NCI-H446 treated with DMSO at 0.1 percent for 48 hours (cell line): ENCODE measurements at places on chromosomes 3 and 15.

- no peak for DNase-seq
These were observed 73.5 kb downstream of the DAPK2 start for GRCh38 chr15:63972801-63973200.

DNA sequence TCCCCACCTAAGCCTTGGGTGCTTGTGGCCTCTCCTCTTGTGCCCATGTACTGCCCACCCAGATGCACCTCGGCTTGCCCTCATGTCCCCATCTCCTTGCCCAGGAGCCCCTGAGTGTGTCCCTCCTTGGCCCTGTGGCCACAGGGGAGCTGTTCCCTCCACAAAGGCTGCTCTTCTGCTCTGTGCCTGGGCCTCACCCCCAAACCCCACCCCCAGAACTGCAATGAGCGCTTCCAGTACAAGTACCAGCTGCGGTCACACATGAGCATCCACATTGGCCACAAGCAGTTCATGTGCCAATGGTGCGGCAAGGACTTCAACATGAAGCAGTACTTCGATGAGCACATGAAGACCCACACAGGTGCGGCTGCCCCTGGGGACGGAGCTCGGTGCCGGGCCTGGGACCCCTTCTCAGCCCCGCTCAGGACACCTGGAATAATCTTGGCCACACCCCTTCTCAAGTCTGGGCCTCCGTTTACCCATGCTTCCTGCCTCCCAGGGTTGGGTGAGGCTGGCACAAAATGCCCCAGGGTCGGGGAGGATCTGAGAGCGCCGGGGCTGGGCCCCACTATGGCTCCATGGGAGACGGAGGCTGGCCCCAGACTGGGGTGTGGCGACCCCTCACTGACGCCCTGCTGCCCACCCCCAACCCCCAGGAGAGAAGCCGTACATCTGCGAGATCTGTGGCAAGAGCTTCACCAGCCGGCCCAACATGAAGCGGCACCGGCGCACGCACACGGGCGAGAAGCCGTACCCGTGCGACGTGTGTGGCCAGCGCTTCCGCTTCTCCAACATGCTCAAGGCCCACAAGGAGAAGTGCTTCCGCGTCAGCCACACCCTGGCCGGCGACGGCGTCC is 10.3 kb downstream of the ZBTB47 start:
- no peak for DNase-seq

- no peak for DNase-seq
These were observed 221.9 kb upstream of the LYSMD4 start for GRCh38 chr15:99955181-99955525.

- DNase-seq: peak; percentile 84
These were observed 8.1 kb downstream of the PXYLP1 start for GRCh38 chr3:141239511-141240281.

DNA sequence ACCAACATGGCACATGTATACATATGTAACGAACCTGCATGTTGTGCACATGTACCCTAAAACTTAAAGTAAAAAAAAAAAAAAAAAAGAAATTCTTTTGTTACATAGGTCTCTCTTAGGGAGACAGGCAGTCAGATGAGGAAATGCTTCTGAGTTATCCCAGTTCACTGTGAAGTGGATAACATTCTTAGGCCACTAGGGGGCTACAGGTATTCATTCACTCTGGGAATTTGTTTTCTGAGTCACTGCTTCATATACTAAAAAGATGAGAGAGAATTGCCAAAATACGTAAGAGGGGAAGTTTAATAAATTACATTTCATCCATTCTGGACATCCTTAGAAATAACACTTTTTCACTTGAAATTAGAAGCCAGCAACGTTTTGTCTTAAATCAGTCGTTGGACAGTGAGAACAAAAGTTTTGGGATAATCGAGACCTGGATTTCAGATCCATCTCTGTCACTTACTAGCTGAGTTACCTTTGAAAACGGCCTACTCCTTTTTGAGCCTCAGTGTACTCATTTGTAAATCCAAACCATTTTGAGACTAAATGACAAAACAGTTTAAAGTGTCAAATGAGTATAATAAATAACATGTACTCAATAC is 738.4 kb upstream of the ALCAM start:
- DNase-seq: peak; percentile 52

GRCh38 chr15:71366926-71367325 is 251.7 kb downstream of the THSD4 start:
- no peak for DNase-seq

DNA sequence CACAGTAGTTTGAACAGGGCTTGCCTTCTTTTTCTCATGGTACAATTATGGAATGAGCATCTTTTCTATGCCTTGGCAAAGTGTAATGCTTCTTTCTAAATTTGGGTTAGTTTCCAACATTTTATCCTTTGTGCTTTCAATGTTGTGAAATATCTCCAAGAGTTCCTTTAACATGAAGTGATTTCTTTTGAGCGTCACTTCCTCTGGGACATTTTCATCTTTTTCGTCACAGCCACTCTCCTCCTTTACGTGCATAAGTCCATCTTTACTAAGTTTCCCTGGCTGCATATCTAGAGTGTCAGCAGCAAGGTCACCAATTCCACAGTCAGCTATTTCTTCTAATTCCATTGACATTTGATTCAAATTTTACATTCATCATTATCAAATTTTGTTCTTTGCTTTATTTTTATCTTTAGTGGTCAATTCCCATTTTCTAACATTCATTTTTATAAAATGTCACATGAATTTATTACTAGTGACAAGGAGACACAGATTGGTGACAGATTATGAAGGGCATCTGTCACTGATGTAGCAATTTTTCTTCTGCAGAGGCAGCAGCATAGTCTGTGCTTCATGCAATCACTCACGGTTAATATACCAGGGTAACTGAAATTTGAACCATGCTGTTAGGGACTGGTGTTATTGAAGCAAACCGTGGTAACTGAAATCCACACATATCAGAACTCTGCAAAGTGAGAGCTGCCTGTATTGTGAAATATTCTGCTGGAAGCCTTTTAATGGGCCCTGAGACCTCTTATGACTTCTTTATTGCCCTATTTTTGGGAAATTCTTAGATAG is 126.5 kb upstream of the THBS1 start:
- no peak for DNase-seq

DNA sequence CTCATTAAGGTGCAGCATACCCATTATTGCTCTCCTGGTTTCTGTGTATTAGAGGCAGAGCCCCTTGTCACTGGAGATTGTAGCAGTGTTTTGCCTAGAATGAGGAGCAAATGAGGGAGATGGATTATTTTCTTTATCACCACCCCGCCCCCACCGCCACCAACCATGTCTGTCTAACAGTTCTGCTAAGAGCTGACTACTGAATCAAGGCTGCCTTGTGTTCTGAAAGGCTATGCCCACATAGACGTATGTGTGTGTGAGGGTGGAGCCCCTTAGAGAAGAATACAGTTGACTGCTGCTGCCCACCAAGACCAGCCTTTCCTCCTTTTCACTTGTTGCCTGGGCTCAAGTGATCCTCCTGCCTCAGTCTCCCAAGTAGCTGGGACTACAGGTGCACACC is 47.4 kb downstream of the RAD54L2 start:
- no peak for DNase-seq

GRCh38 chr3:129027544-129027880 is 26.4 kb downstream of the EFCC1 start:
- DNase-seq: no peak

DNA sequence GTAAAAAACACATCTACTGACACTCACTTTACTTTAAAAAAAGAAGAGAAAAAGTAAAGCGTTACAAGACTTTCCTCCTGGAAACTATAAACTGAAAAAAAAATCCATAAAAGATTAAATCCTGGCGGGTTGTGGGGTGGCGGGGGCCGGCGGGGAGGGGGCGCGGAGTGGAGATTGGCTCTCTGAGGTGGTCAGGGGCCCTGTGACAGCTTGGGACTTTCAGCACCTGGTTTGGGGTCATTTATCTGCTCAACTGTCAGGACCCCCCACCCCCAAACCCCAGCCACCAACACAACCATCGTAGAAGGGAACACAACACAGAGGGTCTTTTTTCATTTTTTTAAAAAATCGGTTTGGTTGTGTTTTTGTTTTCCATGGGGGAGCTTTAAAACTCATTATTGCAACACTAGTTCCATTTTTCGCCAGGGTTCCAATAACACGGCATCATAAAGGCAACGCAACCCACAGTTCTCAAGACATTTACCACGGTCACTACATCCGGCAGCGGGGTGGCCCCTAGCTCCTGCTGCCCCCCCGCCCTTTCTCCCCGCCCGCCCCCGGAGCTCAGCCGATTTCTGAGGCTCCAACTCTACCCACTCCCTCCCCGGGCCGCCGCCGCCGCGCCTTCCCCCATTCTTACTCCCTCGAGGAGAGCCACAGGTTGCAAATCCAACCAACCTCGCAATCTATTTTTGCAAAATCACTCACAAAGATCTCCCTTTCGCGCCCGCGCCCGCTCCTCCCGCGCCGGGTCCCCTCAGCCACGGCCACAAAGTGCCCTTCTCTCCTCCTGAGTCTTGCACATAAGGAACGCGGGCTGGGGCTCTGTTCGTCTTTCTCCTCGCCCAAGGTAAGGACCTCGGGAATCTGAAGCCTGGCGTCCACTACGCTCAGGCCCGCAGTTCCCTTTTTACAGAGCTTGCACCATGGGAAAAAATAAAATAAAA is 1.8 kb downstream of the BCL6 start:
- no peak for DNase-seq

- no peak for DNase-seq
These were observed 24.6 kb upstream of the MCCC1 start for GRCh38 chr3:183123891-183124290.

DNA sequence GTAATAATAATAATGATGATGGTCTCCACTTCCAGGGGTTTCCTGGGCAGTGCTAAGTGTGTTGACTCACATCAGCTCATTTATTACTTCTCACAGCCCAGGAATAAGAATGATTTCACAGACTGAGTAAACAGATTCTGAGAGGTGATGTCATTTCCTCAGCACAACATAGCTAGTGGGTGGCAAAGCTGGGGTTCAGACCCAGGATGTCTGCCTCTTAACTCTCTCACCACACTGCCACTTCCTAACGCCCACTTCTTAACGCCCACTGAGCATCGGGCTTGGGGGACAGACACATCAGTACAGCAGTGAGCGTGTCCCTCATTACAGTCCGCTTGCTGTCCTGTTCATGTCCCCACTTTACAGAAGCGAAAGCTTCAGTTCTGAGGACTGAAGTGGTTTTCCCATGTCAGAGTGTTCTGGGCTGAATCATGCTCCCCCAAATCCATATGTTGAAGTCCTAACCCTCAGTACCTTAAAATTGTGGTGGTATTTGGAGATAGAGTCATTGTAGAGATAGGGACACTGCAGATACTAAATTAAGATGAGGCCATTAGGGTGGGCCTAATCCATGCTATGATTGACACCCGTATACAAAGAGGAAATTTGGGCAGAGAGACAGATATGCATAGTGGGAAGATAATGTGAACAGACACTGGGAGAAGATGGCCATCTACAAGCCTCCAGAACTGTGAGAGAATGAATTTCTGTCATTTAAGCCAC is 68.0 kb downstream of the ATP2B2 start:
- no peak for DNase-seq

- DNase-seq: no peak
These were observed 534 bp upstream of the UBE2E1 start for GRCh38 chr3:23805210-23805632.

DNA sequence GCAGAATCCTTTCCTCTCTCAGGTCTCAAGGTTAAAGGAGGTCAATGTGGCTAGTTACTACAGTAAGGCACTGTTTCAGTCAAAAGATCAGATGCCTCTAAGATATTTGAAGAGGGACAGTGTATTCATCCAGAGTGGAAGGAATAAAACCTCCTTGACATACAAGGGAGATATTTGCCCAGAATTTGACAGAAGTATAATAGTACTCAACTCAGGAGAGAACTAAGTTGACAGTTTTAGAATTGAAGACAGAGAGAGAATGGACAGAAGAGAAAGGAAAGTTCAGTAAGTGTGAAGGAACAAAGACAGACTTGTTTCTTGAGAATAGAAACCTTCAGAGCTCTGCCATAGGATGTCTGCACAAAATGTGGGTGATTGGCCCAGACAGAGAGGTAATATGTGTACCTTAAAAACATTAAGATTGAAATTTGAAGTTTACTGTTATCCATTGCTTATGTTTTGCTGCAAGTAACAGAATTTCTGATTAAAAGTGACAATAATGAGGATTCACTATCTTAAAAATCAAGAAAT is 507.1 kb downstream of the IGSF11 start:
- DNase-seq: no peak

GRCh38 chr3:151800431-151800830 is 13.5 kb upstream of the AADAC start:
- no peak for DNase-seq

DNA sequence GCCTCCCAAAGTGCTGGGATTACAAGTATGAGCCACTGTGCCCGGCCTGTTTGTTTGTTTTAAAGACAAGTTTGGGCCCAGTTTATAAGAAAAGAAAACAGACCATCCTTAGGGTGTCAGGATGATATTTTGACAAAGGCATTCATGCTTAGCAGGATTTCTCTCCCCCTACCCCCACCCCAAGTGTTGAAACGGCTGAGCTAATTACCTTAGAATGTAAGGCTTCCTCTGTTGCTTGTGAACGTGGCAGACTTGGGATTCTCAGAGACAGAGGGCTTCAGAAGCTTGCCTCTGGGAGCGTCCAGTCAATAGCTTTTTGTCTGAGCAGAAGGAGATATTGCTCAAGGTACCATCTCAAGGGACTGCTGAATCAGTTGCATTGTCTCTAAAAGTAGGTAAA is 24.0 kb downstream of the FLNB start:
- DNase-seq: no peak

DNA sequence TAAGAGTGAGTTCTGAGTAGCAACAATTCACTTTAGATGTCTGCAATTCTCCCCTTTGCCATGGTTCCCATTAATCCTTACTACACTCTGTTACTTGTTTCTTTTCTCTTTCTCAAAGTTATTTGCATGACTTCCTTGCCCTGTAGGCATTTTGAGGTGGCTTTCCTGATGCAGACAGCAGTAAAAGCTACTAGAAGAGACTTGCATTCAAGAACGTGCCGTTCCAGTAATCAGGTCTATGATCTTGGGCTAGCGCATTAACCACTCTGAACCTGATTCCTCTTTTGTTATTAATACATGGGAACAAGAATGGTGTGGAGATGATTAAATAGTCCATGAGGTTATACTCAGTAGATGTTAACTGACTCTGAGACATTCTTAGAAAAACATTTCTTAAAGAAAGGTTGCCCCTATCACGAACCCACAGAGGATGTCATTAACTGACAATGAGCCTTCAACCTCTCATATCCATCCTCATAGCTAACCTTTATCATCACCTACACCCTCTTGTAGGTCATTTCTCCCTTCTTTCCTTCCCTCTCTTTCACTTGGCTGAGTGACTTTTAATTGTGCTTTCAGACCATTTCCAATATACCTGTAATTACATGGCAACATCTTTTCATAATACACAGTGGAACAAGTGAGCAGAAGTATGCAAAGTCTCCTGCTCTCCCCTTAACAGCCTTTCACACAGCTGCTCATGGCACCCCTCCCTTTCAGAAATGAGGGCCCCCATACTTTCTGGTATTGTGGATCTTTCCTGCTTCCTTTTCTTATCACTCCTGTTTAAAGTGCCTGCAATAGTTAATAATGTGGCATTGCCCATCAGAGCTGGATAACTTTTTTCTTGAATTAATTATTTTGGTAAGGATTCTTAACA is 175.9 kb downstream of the CHST2 start:
- DNase-seq: no peak

DNA sequence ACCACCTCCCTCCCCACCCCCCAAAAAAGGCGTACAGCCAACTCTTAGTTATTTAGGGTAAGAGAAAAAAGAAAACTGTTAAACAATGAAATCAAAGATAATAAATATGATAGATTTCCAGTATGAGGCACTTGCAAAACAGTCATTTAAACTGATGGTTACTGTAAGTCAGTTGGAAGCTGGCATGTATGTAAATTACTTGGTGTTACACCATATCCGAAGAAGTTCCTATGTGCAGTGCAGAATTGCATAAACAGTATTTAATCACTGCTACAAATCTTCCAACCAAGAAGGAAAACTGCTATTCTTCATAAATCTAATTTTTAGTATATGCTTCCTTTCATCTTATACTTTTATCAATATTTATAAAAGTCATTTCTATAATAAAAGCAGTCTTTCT is 62.0 kb downstream of the LEO1 start:
- no peak for DNase-seq
